Right renal cortex interstitium (tissue), 3 donors: ENCODE measurements at places on chromosomes 5 and 9. TPM values are rescaled to one million over a fixed set of nuclear protein-coding genes. Genes with fewer than 3 reads are reported as not detected.

DMRTA1 gene
- polyA plus RNA-seq, result 2.5 TPM

- DNase-seq, result no peak
These were observed 82.7 kb downstream of the DOCK8 start for GRCh38 chr9:297104-297972.

- DNase-seq, result no peak
These were observed 25.0 kb upstream of the KIF12 start for GRCh38 chr9:114124138-114124537.

GRCh38 chr5:151492729-151493128, 45.3 kb downstream of the SLC36A1 start:
- no peak for DNase-seq

GRCh38 chr9:94699715-94700373, 26.7 kb upstream of the AOPEP start:
- DNase-seq, result no peak

DNA sequence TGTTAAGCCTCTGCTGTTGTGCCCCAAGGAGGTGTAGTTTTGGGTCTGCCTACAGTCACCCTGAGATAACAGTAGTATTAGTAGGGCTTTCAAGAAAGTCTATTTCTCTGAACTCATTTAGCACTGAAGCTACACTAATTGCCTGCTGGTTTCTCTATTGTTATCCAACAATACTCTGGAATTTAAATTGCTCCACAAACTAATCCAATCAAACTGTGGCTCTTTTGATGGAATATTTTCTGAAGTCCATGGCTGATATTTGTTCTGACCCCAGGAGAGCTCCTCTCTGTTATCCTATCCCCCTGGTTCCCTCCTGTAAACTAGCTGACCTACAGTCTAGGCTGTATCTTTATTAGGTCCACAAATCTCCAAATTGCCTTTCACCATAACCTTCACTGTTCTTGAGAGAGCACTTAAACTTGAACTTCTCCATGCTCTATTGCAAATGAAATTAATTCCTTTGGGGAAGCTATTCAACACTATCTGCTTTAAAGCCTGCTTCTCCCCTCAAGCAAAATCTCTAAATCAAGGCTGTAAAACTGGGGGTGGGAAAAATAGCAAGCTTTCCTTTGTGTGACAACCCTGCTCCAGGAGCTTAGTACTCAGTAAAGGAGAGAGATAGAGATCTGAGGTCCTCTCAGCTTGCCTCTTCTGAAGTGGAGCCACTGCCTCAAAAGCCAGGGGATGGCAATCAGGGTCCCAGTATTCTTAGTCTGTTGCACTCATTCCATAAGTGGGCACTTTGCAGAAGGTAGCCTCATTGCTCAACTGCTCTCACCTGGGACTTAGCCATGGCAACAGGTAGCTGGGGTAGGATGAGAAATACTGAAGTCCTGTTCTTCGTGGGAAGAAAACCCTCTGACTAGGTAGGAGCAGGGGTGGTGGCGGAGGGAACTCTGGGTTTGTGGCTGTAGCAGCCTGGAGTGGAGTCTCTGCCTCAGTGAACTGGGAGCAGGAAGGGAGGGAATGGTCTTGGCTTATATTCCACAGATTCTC, 110.9 kb downstream of the MACIR start:
- DNase-seq, result no peak

DNA sequence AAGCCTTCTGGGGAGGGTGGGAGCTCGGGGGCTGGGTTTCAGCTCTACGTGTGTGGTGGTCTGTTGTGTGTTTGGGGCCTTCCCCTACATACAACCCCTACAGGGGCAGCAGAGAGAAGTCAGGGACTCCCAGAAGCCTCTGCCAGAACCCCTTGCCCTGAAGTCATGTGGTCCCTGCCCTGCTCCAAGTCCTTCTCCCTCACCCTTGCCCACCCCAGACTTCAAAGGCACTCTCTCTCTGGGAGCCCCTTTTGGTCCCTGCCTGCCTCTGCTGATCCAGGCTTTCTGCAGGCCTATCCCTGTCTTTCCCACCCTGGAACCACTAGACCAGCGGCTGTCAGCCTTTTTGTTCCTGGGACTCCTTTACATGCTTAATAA, 61.1 kb upstream of the PSD2 start:
- DNase-seq, result no peak
